ENCODE measurements at places on chromosomes 2 and 18.

- DNase-seq: no peak
Measured at GRCh38 chr2:237898057-237898414, 38.6 kb downstream of the RAMP1 start.

DNA sequence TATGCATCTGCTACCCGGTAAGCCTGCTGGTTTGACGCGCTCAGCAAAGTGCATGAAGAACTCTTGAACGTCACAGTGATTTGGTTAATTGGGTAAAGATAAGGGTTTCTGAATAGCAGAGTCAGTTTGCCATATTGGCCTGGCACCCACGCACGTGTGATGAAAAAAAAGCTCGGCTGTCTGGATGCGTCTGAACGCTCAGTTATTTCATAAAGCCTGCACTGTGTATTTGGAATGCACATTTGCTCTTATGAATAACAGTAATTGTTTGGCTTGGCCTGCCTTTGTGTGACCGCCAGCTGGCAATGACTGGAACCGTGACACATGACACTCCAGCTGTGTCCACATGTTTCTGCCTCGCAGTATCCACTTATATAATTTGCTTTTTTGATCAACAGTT, 129.2 kb upstream of the MEIS1 start:
- DNase-seq: no peak

GRCh38 chr2:26562811-26563645, 78.1 kb downstream of the CIB4 start:
- DNase-seq: no peak

- DNase-seq: no peak
Measured at GRCh38 chr2:173550143-173550542, 195.5 kb downstream of the CDCA7 start.

DNA sequence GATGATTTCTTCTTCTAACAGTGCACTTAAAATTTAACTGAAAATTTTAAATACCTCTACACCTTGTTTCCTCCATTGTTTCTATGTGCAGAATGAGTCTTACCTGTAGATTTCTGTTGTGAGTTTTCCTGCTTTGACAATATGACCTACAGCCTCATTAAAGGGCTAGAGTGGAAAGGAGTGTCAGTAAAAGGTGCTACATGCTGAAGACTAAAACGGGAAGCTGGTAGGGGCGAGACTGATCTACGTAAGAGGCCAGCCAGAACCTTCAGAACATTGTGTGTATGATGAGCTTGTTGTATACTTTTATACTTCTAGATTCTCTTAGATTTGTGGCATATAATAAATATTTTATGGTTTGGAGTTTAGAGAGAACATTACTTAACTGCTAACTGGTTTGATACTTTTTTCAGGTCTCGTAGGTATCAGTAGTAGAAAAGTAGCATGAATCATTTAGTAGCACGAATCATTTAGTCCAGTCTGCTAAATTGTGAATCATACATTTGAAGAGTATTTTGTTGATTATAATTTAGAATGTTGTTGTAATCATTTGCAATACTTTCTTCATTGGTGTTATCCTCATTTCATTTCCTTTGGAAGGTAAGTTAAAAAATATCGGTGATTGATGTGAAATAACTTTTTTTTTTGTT, 14.3 kb downstream of the INSIG2 start:
- no peak for DNase-seq

GRCh38 chr2:151916632-151917031, 88.4 kb upstream of the ARL5A start:
- DNase-seq: no peak

- DNase-seq: no peak
Measured at GRCh38 chr2:173175222-173175621, 99.6 kb downstream of the MAP3K20 start.
